ENCODE measurements at places on chromosomes 16 and 17.

GRCh38 chr17:39737760-39738567, at the start of gene GRB7:
GRB7 (plus strand) TSS chr17:39737938; CDS start chr17:39742302, 4,364 bp downstream.
- peak; percentile 90 for DNase-seq

DNA sequence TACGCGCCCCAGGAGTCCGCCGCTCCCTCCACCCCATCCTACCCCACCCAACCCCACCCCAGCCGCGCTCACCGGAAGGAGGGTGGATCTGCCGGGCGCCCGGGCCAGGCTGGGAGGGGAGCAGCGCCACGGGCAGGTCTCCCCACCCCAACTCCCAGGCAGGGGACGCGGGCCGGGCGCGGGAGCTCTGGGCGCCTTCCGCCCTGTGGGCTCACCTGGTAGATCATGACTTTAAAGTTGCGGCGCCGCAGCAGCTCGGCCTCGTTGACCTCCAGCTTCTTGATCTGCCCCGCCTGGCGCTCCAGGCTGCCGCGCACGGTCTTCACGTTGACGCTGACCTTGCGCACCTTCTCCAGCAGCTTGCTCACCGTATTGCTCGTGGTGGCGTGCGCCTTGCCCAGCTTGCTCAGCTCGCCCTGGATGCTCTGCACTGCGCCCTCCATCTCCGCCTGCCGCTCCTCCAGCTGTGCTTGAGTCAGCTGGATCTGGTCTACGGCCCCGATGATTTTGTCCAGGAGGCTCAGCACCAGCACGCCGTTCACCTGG, 571 bp downstream of the CAVIN1 start:
- DNase-seq: peak; percentile 81

DNA sequence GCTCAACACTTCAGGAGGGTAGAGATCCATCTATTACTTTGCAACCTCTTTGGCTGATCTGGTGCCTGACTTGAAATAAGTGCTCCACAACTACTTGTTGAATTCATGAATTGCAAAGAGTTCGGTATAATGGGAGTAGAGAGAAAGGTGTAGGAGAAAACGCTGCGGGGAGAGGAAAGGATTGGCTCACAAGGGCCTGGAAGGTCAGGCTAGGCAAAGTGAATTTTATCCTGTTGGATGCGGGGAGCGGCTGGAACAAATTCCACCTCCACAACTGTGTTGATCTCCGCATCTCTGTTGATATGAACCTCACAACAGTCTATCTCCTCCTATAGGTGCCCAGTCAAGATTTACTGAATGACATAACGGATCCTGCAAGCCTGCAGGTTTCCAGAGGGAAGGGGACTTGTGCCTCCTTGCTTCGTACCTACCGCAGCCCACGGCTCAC, 684 bp downstream of the SLX4 start:
- no peak for DNase-seq

GRCh38 chr17:49440581-49440980, 25.9 kb upstream of the PHB1 start:
- DNase-seq: no peak
